ENCODE measurements at places on chromosomes 2 and 18.

DNA sequence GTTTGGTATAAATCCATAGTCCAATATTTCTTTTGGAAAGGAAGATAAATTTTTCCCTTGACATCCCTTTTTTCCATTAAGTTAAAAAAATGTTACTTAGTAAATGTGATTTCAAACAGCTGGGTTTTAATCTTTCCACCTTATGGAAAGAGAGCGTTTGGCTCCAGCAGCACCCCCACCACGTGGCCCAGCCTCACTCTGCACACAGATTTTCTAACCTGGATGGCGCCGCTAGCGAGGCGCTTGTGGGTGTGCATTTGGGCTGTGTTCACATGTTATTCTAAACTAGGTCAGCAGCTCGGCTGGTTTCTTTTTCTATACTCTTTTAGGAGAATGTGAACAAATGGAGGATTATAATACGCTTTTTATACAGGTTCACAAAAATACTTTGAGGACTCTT is 218.0 kb downstream of the LDLRAD4 start:
- DNase-seq: no peak

GRCh38 chr2:106117347-106117746 is 76.8 kb downstream of the UXS1 start:
- no peak for DNase-seq

- peak; percentile 61 for DNase-seq
These were observed 201.4 kb downstream of the SOCS6 start for GRCh38 chr18:70489986-70490933.

- no peak for DNase-seq
These were observed 443.8 kb downstream of the MBD2 start for GRCh38 chr18:53780666-53781065.

DNA sequence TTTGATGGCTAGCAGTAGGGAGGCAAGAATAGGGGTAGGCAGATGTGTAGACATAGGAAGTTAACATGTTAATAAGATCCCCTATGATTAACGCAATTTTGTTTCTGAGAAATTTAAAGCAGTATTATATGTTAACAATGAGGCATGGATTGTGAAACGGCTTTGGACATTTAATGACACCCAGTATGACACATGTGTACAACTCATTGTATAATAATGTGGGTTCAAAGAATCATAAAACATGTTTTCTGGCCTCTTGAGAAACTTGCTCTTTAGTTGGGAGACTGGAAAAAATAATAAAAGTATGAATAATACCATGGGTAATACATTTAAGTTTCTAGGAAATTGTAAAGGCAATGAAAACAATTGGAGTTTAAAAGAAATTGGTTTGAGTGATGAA is 332.1 kb upstream of the CDH20 start:
- no peak for DNase-seq

GRCh38 chr2:96928277-96928781 is 58.1 kb downstream of the FAM178B start:
- no peak for DNase-seq

All from dermis microvascular lymphatic vessel endothelial cell (primary cell).